Substantia nigra (tissue), 51 donors: ENCODE measurements at places on chromosomes 16 and 17.

- DNase-seq: no peak
These were observed 6.3 kb upstream of the SLFN14 start for GRCh38 chr17:35566968-35567367.

DNA sequence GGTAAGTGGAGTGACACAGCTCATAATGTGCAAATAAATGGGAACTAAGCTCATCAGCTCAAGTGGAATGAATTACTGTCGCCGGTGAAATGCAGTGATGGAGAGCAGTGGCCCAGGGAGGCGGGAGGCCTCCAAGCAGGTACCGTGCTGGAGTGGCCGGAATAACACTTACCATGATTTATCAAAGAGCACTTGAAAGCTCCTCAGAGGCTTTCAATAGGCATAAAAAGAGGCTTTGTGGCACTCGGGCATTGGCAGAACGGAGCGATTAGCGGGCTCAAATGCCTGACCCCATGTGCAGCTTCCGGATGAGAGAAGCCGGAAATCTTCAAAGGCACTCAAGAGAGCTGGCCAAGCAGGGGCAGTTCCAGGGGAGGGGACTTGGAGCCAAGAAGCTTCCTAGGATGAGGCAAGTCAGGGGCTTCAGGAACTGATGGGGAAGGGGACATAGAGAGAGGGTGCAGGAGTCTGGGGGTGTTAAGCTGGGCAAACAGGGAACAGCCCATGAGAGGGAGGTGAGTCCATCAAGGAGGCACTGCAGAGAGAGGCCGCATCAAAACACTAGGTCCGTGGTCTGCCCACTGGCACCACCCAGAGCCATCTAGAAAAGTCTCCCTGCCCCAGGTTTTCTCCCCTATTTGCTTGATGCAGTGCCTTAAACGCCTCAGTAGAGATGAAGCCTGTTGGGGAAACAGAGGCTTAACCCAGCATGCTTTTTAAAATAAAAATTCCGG, 144.0 kb upstream of the IRX6 start:
- DNase-seq: no peak

DNA sequence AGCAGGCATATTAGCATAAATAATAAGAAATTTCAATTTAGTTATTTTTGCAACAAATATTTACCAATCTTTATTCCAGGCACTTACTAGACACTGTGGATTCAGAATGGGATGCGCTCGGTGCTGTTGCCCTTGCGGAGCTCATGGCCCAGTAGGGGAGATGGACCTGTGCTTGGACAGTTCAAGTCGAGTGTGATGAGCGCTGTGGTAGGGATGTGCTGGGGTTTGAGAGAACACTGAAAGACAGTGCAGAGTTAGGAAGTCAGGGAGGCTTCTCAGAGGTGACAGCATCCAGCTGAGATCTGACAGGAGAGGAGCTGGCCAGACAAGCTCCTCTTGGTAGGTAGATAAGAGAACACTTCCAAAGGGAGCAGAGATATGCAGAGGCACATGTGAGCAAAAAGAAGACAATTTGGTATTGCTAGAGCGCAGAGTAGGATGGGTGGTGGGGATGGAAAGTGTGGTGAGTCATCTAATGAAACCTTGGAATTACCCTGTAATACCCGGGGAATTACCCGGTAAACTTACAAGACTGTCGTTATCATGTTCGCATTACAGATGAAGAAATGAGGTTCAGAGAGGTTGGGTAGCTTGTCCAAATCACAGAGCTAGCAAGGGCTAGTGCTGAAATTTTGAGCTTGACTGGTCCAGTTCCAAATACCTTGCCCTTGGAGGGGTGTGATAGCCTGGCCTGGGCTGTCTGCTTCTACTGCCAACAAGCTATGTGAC, 298.1 kb upstream of the N4BP1 start:
- no peak for DNase-seq

DNA sequence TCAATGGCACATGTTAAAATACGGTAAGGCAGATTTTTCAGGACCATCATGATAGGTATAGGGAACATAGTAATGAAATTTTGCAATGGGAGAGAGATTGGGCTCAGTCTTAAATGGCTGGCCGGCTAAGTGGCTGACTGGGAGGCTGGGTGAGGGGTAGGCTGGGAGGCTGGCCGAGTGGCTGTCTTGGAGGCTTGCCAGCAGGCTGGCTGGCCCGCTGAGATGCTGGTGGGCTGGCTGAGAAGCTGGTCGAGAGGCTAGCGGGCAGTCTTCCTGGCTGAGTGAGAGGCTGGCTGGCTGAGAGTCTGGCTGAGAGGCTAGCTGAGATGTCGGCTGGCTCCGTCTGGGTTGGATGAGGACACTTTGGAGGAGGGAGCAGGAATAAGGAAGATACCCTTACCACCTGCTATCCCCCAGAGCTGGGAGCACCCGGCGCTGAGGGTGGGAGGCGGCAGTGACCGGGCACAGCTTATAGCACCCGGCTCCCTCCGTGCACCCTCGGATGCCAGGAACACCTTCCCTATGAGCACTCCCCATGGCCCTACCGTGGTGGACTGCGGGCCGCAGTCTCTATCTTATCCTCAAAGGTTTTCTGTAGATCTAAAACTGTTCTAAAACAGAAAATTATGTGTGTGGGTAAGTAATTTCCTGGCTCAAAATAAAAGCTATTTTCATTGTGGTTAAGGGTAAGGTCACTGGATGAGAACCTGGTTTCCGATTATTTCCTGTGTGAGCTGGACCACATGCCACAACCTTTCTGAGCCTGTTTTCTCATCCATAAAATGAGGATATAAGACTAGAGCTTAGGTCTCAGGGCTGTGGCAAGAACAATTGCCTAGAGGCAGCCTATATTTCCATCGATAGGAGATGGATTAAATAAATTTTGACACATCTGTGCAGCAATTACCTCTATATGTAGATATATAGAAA, 34.5 kb upstream of the TMC5 start:
- DNase-seq: peak; percentile 12

DNA sequence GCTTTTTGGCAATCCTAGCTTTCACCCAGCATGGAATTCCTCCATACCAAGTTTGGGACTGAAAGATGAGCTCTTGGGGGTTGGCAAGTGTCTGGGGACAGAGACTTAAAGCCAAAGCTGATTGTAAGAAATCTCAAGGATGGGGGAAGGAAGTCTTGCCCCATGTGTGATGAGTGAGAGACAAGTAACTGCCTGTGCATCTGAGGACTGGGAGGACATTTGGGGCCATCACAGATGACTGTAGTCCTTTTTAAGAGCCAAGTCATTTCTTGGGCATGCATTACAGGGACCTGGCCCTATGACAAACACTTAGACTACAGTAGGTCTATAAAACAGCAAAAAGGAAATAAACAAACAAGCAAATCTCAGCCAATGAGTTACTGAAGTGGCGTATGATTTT, 36.3 kb upstream of the CCL2 start:
- DNase-seq: no peak

DNA sequence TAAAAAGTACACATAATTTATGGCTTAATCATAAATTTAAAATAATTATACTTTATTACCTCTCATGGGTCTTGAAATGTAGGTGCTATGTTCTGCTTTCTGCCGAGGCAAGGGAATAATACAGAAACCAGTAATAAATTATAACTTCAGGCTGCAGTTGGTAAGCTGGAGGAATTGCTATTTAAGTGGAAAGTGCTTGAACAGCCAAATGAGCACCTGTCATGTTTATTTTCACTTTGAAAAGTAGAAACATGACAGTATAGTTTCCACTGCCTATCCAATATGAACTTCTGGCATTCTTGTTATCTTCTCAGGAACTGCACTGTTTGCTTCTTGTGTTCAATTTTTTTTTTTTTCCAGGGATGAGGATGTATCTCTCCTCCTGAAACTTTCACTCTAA, 146.0 kb downstream of the FTO start:
- no peak for DNase-seq

DNA sequence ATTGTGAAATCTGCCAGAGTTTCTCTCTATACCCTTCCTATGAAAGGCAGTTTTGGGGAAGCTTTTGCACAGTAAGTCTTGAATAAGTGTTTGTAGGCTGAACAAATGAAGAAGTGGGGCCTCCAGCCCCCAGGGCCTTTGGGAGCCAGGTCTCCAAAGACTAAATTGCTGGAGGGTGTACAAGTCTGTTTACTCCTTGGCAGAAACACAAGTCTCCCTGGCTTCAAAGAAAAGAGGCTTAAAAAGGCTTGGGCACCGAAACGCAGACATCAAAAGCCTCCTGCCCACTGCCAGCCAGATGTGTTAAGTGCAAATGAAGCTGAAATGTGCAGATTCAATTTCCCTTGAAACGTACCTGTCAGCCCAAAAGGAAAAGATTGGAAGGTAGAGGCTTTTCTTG, 146.3 kb downstream of the TMEM132E start:
- DNase-seq: no peak

DNA sequence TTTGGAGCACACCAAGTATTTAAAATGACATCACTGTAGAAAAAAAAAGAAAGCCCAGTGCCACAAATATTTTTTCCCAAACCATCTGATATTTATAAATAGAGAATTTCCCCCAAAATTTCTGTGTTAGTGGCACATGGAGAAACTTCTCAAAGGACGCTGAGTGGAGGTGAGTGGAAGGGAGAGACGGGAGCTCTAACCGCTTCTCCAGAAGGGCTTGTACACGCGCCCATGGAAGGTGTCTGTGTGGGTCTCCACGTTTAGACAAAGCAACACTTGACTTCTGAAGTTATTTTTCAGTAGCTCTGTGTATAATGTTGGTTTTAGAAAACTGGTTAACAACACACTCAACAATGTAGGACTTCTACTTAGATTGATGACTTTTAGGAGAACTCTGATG, 1.0 kb downstream of the MYOCD start:
- DNase-seq: no peak

DNA sequence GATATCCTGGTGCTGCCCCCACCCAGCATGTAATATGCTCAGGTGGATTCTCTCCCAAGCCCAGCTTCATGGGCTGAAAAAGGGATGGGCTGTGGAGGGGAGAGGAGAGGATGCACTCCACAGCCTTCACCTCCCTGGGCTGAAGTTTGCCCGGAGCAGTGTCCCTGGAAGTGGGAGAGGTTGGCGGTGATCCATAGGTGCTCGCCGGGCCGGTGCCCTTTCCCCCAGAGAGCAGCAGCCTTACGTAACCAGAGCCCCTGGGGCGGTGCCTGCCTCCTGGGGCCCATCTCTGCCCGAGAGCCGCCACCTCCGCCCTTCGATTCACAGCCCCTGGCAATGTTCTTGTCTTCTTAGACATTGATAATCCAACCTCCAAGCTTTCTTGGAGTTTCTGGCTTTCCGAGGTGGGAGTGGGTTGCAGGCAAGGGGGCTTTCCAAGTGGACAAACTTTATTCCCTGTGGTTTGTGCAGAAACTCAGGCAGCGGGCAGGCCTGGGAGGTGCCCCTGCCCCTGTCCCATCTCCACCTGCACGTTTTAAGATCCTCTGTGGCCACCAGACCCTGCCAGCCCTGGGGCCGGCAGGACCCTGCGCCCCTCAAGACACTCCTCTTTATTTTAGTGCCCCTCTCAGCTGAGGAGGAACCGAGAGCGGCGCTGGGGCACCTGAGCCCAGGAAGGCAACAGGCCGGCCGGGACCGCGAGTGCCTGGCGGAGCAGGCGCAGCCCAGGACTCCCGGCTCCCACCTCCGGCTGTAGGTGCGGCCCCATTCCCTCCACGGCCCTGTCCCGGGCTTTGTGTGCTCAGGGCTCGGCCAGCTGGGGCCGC, 3.1 kb upstream of the WDR90 start:
- DNase-seq: no peak

DNA sequence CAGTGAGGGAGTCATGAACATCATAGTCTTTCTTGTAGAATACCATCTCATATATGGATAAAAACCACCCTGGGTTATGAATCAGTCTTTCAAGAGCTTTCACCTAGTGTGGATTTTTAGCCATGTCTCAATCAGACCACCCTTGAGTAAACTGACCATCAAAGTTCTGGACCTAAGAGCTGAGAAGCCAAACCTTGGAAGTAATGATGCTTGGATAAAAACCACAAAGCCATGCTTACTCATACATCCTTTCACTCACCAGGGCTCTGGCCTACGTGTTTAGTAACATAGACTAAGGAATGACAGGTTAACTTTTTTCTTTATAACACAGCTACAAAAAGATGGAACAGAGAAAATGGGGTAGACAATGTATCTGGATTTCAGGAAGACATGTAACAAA, 167.2 kb downstream of the STX8 start:
- no peak for DNase-seq

GRCh38 chr17:65557349-65558310, 3.8 kb downstream of the AXIN2 start:
- DNase-seq: no peak

DNA sequence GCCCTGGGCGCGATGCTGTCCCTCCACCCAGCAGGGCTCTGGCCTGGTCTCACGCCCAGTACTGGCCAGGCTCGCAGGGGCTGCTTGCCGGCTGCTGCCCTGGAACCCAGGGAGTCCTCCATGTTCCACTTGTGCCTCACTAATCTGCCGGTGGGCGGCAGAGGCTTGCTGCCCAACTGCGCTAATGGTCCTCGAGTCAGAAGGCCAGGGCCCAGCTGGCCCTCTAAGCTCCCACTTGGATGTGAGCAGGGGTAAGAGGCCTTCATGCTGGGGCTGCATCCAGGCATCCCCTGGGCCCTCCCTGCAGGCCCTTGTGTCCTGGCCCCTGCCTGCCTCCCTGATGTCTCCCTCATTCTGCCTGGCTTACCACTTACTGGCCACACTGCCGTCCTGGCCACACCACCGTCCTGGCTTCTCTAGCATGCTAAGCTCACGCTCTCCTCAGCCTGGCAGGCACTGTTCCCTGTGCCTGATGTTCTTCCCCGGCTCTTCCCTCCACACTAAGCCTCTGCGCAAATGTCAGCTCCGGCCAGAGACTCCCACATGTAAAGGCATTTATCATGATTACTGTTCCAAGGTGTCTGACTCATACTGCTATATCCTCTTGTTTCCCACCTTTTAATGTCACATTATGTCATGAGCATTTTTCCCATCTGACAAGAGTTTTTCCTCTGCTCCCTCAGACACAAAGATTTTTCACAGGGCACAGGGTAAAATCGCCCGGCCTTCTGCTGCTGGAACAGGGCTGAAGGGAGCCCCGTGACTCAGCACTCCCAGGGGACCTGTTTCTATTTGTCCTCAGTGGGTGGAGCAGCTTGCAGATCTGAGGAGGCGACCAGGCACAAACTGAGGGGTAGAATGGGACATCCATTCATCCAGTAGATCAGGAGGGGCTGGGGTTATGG, 15.9 kb downstream of the B9D1 start:
- no peak for DNase-seq

DNA sequence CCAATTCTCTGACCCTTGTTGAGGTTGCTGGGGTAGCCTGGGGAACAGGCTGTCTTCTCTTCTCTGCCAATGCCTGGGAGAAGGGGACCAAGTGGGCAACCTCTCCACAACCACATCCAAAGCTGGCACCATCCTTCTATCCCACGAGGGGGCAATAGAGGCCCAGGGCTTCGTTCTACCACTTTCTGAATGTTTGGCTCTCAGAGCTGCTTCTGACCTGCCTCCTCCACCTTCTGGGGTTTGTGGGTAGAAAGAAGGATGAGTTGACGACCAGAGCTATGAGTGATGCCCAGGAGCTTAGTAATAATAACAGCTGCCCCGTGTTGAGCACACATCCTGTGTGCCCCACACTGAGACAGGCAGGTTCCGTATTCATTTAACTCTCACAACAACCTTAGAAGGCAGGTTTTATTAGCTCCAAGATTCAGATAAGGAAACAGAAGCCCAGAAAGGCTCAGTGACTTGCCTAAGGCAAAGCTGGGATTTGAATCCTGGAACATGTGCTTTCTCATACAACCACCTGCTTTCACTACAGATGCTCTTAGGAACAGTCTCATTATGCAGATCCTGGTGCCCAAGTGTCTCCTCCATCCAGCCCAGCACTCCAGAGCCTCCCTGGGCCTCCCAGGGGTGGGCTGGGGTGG, 11.1 kb downstream of the TSPOAP1 start:
- DNase-seq: no peak

GRCh38 chr17:79811011-79811867, 14.4 kb upstream of the CBX8 start:
- DNase-seq: no peak
